GDM1 (cell line): ENCODE measurements at places on chromosomes 13 and 19.

DNA sequence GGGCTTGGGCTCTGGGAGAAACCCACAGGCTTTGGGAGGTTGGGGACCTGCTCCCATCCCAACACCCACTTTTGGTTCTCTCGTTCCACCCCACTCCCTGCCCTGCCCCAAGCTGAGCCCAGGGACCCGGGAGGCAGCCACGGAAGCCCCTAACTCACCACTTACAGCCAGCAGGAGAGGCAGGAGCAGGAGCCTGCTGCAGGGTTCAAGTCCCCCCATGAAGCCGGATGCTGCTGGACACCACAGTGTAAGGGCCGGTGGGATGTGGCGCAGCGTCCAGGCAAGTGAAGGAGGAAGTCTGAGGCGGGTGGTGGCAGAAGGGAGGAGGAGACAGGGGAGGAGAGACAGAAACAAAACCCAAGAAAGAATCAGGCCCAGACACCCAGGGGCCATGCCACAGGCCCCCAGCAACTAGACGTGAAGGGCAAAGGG is at the start of gene TYROBP:
Gene TYROBP, minus strand, starts transcription at position 286 of the 432 bp plus-strand sequence. Its CDS starts 67 bp downstream, at position 219.
- DNase-seq, result peak; percentile 32

GRCh38 chr13:111329641-111330040 is 9.2 kb downstream of the TEX29 start:
- DNase-seq, result no peak

DNA sequence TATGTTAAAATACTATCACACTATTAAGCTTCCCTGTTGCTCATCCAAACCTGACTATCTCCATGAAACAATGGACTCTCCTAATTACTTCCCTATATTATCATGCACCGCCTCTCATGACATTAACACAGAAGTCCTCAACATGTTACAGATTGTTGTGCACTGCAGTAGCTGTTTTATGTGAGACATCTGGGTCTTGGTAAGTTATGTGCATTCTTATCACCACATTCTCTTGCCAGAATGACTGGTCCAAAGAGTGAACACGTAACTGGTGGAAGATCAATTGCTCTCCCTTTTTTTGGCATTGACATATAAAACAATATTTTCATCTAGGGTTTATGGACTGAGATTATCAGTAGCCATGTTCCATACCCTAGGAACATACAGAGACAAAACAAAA is 59.4 kb downstream of the POSTN start:
- DNase-seq, result no peak

GRCh38 chr13:76944456-76944855 is 3.9 kb upstream of the ACOD1 start:
- DNase-seq, result no peak

GRCh38 chr19:29096896-29097295 is 116.1 kb downstream of the UQCRFS1 start:
- no peak for DNase-seq

GRCh38 chr13:108902405-108903155 is 273.2 kb downstream of the MYO16 start:
- no peak for DNase-seq

DNA sequence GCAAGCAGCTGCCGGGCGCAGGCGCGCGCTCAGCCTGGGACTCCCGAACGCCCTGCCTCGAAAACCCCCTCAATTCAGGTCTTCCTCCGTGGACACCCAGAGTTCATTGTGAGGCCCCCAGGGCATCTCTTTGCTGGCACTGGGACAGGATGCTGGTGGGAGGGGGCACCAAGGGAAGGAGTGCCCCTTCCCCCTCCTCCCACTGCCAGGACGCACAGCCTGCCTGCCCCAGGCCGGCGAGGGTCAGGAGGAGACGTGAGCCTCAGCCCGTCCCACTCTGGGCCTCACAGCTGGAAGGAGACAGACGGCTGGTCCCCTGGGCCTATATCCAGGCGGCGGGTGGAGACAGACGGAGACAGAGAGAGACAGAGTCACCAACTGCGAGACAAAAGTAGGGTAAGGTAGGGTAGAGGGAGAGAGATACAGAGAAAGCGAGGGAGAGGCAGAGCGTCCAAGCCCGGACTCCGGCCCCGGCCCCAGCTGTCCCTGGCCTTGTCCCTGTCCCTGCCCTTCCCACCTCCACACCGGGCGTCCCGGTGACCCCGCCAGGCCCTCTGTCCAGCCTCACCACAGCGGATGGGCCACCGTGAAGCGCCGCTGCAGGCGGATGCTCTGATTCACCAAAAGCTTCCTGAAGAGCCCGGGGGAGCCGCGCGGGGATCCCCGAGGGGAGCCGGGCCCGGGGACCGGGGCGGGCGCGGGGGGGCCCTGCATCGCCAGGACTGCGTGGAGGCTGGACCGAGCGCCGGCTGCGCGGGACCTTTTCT is at the start of gene PDE4C:
Gene PDE4C, minus strand, starts transcription at position 737 of the 767 bp plus-strand sequence. Its CDS starts 23 bp downstream, at position 714.
- no peak for DNase-seq

DNA sequence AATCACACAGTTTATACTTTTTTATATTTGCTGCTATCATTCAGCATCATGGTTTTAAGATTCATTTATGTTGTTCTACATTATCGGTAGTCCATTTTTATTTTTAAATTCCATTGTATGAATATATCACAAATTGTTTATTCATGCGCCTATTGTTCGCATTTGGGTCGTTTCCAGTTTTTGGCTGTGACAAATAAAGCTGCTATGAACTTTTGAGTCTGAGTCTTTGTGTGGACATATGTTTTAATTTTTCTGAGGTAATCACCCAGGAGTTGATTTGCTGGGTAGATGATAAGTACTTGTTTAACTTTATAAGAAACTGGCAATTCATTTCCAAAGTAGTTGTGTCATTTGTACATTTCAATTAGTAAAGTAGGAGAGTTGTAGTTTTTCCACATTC is 74.2 kb upstream of the CSNK1A1L start:
- DNase-seq, result no peak

DNA sequence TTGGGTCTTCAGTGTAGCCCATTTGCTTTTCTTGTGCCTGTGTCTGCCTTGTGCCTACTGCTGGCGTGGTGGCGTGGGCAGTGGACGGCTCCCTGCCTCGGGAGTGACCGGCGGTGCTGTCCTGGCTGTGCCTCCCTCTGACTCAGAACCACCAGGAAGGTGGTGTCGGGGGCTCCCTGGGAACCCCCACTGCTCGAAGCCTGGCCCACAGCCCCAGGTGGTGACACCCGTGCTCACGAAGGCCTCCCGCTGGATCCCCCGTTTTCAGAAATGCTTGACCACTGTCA is 5.1 kb upstream of the AMH start:
- no peak for DNase-seq

GRCh38 chr19:55256562-55257460 is 2.0 kb downstream of the PPP6R1 start:
- DNase-seq, result no peak

DNA sequence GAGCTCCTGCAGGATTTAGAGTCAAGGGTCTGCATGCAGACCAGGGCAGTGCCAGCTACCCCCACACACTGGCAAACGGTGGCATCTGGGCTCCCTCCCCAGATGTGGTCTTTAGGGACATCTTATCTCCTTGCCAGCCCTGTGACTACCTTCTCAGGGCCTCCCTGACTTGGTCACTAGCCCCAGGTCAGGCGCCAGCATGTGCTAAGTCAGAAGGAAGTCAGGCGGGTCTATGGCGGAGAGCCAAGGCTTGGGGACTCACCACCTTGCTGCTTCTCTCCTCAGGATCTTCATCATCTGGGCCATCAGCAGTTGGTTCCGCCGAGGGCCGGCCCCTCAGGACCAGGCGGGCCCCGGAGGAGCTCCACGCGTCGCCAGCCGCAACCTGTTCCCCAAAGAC is 17.6 kb downstream of the CLPTM1 start:
- DNase-seq, result no peak

DNA sequence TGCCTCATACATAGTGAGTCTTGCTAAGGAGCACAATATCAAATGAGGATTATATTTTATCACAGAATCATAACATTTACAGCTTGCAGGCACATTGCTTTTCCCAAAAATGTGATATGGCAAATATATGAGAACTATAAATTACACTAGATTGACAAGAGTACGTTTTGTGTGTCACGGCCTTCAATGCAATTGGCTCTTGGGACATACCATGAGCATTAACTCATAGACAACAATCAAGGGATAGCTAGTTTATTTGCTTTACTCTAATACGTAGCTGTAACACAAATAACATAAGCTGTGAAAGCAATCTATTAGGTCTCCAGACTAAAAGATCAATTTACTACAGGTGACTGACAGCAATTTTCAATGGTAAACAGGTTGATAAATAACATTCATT is 17.8 kb downstream of the LHFPL6 start:
- DNase-seq, result no peak
